ENCODE measurements at places on chromosomes 1 and 21. TPM values are rescaled to one million over a fixed set of nuclear protein-coding genes. Genes with fewer than 3 reads are reported as not detected.

FCER1A gene
- not detected for total RNA-seq

CFAP107 gene
- not detected for total RNA-seq

- DNase-seq: no peak
These were observed 23.4 kb downstream of the DMAP1 start for GRCh38 chr1:44236490-44237272.

DNA sequence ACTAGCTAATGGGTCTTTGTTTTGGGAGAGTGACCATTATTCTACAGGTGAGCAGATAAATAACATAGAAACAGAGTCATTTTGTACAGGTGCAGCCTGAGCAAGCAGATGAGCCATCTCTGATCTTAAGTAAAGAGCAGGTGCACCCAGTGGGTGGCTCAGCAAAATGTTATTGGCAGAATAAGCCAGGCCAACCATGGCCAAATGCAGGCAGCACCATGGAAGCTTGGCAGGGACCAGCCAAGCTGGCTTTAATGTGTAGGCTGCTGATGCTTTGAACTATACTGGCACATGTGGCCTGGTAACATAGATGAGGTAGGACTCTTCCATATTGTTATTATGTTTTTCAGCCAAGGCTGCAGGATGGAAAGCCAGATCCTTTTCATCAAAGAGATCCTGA lies 553.3 kb upstream of the ZRANB2 start:
- DNase-seq: no peak

CD1B gene
- total RNA-seq: not detected

All from activated CD4-positive, alpha-beta T cell treated with anti-CD3 and anti-CD28 coated beads, Interleukin-2, amount 10 ng/mL, durations not matched to agents 7 days and 5 days (primary cell).